ENCODE measurements at places on chromosomes 5 and 9.

DNA sequence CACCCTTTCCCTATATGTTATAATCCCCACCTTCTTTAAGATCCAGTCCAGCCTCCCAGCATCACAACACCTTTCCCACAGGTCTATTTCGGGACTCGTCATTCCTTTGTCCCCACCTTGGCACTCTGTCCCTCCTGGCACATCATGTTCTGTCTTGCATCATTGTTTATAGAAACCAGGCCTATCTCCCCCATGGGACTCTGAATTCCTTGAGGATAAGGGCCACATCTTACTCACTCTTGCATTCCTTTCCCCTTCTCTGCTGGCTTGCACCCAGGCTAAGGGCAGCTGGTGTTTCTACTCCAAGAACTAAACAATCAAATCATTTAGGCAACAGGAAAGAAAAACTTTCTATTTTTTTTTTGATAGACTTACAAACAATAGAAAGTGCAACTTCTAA lies 205.7 kb downstream of the AGTPBP1 start:
- DNase-seq, result peak; percentile 38

GRCh38 chr5:144085381-144085780 lies 85.1 kb downstream of the YIPF5 start:
- DNase-seq, result peak; percentile 36

GRCh38 chr5:66198837-66199236 lies 54.7 kb downstream of the SREK1 start:
- no peak for DNase-seq

GRCh38 chr5:91787718-91788117 lies 404.6 kb upstream of the ARRDC3 start:
- peak; percentile 22 for DNase-seq

DNA sequence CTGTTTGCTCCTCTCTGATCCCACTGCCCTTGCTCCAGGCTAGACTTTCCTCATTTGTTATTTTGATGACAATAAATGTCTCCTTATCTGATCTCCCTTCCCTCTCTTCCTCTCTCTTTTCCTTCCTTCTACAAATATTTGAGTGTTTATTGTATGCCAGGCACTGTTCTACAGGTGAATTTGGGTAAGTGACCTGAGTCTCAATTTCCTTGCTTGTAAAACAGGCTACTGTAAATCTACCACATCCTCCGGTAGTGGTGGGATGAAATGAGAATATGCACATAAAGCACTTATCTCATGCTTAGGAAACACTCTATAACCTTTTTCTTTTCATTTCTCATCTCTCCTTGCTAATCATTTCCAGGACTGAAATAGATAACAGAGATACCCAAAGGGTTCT lies 86.4 kb downstream of the HMHB1 start:
- DNase-seq, result no peak

- DNase-seq, result no peak
Measured at GRCh38 chr9:93635186-93636107, 59.1 kb downstream of the PHF2 start.

GRCh38 chr9:15834541-15834940 lies 281.7 kb downstream of the CCDC171 start:
- DNase-seq, result no peak

- DNase-seq, result no peak
Measured at GRCh38 chr9:87270848-87271234, 226.8 kb upstream of the DAPK1 start.

GRCh38 chr9:114906922-114907571 lies 23.3 kb downstream of the TNFSF8 start:
- DNase-seq, result peak; percentile 58

GRCh38 chr5:32173267-32174010 lies 680 bp downstream of the GOLPH3 start:
- peak; percentile 27 for DNase-seq

- DNase-seq, result peak; percentile 65
Measured at GRCh38 chr5:115349001-115349817, 52.8 kb upstream of the CCDC112 start.

DNA sequence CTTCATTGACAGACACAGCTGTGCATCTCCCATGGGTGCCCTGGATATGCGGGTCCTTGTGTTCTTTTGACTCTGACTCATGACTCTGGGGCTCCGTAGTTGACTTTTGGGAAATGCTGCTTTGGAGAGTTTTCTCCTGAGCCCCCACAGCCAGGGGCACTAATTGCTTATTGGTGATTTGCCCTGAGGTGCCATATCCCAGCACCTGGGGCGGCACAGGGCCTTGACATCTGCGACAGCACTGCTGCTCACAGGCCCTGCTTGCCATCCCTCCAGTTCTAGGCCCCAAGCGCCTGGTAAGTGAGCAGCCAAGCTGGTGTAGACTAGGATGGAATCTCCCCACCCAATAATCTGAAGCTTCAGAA lies 75.1 kb downstream of the AMBP start:
- no peak for DNase-seq

DNA sequence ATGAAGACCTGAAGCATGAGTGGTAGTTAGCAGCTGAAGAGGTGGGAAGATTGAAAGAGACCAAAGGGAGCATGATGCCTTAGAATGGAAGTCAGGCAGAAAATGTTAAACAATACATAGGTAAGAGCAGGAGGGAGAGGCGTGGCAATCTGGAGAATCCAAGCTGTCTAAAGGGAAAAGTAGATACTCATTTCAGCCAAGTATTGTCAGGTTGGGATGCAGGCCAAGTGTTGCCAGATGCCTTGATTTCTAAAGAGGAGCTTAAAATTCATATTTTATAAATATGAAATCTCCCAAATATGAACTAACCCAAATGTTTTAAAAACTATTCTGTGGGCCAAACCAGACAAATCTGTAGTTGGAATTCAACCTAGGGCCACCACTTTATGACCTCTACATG lies 4.2 kb downstream of the PAM start:
- no peak for DNase-seq

DNA sequence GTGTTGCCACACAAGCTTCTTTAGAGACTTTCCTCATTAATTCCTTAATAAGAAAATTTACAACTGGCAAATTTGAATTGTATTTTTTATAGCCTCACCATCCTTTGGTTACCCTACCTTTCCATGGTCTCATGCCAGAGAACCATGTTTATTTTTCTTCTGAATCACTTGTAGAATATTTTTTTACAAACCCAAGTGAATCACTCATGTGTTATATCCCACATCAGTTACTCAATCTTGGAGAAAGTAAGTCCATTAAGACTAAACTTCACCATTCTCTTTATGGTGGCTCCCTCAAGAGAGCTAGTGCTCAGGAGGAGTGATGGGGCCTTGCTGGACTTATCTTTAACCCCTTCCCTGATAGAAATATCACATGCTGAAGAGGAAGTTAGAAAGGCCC lies 128.9 kb downstream of the SUSD1 start:
- peak; percentile 66 for DNase-seq

DNA sequence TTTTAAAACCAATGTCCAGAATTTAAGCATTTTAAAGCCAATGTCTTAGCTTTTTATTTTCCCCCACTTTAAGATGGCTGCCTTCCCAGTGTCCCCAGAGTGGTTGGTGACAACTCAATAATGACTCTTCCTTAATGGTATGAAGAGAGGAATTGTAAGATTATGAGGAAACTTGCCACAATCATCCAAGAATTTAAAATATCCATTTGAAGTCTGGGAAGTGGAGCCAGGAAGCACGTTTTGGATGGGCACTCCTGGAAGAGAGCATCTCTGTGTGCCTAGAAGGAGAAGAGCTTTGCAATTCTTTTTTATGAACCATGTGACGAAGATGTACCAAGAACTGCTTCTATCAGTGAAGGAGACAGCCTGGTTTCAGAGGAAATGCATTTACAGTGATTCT lies 11.3 kb upstream of the IGFBPL1 start:
- no peak for DNase-seq

- no peak for DNase-seq
Measured at GRCh38 chr9:135989722-135990467, 28.7 kb upstream of the UBAC1 start.

- no peak for DNase-seq
Measured at GRCh38 chr5:53476531-53477480, 3.6 kb upstream of the FST start.

DNA sequence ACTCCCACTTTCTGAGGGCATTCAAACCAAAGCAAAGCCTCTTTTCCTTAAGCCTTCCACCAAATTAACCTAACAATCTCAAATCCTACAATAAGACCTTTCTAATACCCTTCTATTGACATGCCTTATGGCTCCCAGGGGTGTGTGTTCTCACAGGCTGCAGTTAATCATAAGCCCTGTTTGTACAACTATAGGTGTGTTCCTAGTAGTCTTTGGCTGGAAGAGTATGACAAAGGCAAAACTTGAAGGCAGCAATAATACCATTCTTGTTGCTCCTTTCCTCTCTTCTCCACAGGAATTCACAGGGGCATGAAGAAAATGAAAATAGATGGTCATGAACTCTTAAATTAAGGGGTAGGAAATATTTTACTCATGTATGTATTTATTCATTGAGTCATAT lies 10.9 kb upstream of the FBXO38 start:
- no peak for DNase-seq

DNA sequence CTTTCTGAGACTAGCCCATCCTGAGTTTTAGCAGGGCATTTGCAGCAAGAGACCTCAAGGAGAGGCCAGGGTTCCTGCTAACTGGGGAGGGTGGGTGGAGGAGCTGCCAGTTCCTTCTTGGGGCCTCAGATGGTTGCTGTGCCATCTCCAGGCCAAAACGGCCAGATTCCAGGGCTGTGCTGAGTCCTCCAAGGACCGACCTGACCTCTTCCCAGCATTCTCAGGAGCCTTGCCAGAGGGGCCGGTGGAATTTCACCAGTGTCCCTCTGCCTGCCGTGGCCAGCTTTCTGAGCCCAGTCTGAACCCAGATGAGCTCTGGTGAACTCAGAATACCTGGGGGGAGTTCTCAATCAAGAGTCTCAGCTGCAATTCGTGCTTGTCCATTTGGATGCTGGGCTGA lies 54.3 kb downstream of the TSTD2 start:
- DNase-seq, result no peak

DNA sequence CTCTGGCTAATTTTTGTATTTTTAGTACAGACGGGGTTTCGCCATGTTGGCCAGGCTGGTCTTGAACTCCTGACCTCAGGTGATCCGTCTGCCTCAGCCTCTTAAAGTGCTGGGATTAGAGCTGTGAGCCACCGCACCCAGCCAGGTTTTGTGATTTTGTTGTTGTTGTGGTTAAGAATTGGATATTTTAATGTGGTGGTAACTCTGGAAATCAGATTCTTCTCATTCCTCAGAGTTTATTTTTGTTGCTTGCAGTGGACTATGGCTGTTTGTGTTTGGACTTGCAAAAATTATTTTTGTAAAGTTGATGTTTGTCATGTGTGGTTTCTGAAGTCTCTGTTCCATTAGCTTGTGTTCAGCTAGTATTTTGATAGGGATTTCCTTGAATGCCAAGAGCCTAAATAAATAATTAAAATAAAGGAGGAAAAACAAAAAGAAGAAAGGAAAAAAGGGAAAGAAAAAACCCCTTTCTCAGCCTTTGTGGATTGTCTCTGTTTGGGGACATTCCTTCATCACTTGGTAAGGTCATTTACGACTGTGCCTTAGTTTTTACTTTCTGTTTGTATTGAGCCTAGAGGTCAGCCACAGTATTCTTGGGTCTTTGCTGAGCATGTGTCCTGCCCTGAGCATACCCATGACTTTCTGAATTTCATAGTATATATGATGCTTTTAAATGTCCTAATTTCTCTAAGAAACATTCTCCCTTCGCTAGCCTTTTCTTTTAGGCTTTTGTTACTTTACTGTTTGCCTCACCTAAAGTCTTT lies 37.3 kb downstream of the PBX3 start:
- DNase-seq, result peak; percentile 33

GRCh38 chr5:125537661-125538060 lies 791.2 kb upstream of the ZNF608 start:
- DNase-seq, result no peak

- DNase-seq, result no peak
Measured at GRCh38 chr9:94693485-94694204, 32.9 kb upstream of the AOPEP start.

GRCh38 chr5:83107692-83108420 lies 30.5 kb downstream of the XRCC4 start:
- DNase-seq, result no peak

DNA sequence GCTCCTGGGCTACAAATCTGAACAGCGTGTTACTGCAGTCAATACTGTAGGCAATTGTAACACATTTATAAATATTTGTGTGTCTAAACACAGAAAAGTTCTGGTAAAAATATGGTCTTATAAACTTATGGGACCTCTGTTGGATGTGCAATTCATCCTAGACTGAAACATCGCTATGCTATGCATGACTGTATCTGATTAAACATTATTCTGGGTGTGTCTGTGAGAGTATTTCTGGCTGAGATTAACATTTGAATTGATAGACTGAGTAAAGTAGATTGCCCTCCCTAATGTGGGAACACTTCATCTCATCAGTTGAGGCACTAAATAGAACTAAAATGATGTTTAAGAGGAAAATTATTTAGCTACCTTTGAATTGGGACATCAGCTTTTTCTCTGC lies 24.3 kb upstream of the PRDM9 start:
- peak; percentile 25 for DNase-seq

DNA sequence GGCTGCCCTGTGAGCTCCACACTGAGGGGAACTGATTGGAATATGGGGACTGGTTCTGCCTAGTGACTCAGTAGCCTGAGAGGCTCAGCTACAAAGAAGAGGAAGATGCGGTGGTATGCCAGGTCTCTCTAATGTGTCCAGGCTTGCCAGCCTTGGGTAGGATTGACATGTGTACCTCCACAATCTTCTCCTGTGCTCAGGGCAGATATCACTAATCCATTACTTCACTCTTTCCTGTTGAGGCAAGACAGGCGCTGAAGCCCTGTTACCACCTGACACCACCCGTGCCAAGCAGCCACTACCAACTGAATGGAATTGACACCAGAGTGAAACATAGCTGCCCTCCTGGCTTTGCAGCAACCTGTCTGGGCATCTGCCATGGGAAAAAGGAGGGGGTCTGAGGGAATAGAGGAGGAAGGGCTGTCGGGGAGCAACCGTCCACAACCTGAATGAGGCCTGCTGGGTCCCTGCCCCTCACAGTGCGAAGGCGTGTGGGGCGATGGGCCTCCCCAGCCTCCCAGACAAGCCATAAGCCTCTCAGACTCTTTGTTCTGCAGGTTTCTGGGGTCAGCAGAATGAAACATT lies 114.7 kb upstream of the CXCL14 start:
- peak; percentile 98 for DNase-seq

- DNase-seq, result no peak
Measured at GRCh38 chr5:180209137-180209581, at the start of gene RASGEF1C. TSS of gene RASGEF1C (minus strand) at chr5:180209211. CDS start at chr5:180138052, 71,159 bp downstream.

GRCh38 chr9:99859243-99859980 lies 37.7 kb downstream of the NR4A3 start:
- DNase-seq, result no peak

- DNase-seq, result no peak
Measured at GRCh38 chr5:72232838-72233237, 87.2 kb downstream of the MRPS27 start.

DNA sequence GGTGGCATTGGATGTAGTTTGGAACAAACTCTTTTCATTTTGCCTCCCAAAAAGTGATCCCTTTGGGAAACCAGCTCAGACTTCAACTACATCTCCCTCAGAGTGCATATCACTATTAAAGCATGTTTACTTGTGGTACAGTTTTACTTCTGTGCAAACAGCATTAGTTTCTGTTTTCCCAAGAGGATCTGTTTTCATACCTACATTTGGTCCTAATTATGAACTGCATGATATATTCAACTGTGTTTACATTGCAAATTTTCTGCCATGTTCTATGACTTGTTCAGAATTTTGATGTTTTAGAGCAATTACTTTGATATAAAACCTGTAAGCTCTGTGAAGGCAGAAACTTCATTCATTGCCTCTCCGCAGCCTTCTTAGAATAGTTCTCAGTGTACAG lies 681.5 kb upstream of the ACO1 start:
- no peak for DNase-seq
